Natural killer cell treated with Interleukin-12 subunit alpha and Interleukin-12 subunit beta and Interleukin-15 and Interleukin-18, amount 100 ng/mL, for 72 hours (primary cell): ENCODE measurements at places on chromosomes 16 and 17.

- DNase-seq: no peak
Measured at GRCh38 chr17:34248511-34249024, 6.5 kb upstream of the CCL2 start.

DNA sequence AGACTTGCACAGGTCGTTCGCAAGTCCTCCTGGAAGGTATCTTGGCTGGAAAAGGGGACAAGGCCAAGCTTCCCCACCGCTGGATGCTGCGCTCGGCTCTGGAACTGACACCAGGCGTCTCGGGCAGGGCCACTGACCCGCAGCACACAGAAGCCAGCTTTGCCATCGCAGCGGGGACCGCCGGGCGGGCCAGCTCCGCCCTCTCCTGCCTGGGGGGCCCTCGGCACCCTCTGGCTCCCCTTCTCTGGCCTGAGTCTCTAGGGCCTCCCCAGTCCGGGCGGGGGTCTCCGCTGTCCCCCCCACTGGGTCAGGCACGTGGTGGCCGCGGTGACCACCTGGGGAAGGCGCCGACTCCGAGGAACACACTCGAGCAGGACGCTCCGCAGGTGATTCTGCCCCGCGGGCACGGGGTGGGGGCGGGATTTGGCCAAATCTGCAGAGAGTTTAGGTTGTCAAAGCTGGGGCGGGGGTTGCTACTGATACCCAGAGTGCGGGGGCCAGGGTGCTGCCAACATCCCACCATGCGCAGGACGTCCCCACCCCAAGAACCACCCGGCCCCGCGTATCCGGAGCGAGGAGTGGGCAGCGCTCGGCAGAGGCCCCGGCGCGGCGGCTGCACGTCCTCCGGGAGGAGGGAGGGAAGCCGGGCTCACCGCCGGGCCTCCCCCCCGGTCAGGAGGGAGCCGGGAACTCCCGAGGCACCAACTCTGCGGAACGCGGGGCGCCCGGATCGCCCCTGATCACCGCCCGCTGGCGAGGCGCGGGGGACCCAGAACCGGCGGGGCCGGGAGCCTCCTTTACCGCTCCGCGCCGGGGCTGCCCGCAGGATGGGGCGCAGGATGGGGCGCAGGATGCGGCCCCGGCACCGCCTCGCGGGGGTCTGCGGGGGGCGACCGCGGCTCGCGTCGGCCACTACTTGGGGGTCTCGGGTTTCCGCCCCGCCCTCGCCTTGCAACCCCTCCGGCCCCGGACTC is 744 bp upstream of the METRNL start:
- DNase-seq: no peak

- DNase-seq: no peak
Measured at GRCh38 chr16:53078765-53079485, 24.1 kb downstream of the CHD9 start.

DNA sequence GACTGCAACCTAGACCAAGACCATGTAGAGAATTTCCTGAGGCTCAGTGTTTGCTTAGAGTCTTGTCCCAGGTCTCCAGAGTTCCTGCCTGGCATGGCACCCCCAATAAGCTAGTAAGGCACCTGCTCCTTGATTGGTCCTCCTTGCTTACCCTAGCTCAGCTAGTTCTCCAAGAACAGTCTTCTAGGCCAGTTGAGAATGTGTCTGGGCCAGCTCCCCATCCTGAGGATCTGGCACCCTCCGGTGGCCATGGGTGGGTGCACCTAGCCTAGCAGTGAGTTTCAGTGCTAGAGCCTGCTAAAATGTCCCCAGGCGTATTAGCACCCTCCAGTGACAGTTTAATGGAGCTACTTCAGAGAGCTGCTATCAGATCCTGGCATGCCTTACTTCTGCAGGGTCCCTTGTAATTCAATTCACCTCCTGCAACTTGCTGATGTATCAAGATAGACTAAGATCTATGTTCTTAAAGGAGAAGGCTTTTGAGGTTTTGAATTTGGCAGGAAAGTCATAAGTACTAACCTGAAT is 44.4 kb upstream of the MED13 start:
- no peak for DNase-seq

- DNase-seq: no peak
Measured at GRCh38 chr16:75108792-75109731, 7.5 kb downstream of the LDHD start.

- DNase-seq: no peak
Measured at GRCh38 chr17:82838386-82839063, 1.3 kb downstream of the ZNF750 start.

DNA sequence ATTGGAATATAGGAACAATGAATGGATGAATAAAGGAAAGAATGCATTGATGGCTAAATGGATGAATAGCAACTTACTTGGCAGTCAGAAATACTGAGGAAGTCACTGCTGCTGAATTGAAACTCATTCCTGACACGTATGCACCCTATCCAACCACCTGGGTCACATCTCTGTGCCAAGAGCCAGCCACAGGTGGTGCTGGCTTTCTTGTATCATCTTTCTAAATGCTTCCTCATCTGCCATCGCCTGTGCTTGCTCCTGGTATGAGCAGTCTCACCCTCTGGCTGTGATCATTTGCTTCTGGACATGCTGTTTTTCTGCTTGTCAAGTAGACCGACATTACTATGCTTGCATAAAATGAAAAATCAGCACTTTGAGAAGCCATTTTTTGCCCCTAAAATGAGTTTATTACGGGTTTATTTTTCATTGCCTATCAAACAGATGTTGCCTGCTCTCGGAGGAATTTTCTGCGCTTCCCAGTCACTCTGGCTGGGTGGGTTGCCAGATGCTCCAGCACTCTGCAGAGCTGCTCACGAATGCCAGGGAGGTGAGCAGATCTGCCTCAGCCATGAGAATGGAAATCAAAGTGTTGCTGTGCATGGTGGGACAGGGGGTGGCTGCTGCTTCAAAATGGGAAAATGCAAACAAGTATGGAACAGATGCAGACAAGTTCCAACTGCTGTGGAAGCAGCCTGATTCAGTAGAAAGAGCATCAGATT is 1349.6 kb upstream of the CDH8 start:
- DNase-seq: no peak

- DNase-seq: no peak
Measured at GRCh38 chr17:13016881-13017654, 759 bp downstream of the ELAC2 start.

DNA sequence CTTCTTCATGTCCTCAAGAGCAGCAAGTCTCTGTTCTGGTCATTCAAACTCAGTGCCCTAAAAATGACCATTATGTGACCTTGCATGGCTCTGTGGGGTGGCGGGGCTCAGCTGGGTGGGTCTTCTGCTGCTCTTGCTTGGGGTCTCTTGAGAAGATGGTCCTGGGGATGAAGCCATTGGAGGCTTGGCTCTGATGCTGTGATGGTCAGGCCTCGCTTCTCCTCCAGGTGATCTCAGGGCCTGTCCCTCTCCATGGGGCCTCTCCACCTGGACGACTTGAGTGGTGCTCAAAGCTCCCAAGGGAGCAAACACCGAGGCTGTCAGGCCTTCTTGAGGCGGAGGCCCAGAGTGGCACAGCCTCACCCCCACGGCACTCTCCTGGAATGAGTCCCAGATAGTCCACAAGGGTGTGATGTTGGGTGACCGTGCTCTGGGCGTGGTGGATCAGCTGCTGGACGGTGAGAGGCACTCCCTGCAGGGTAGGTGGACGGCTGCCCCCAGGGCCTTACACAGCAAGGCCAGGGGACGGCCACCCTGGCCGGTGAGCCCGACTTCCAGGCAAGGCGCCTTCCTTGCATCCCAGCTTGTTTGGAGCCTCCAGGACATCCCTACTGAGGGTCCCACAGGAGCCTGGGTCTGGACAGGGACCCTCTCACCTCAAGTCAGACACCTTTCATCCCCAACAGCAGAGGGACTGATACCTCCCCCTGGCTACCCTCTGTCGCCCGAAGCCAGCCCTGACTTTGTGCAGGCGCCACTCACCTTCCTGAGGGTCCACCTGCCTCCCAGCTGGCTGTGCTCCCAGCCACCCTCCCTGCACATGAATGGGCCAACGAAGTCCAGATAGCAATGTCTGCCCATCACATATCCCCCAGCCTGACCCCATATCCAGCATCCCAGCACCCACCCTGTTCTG is 48.7 kb downstream of the USP22 start:
- DNase-seq: peak; percentile 40

GRCh38 chr17:31550389-31551056 is 159.0 kb downstream of the RAB11FIP4 start:
- DNase-seq: no peak

- no peak for DNase-seq
Measured at GRCh38 chr17:39747745-39748144, 10.0 kb downstream of the GRB7 start.

DNA sequence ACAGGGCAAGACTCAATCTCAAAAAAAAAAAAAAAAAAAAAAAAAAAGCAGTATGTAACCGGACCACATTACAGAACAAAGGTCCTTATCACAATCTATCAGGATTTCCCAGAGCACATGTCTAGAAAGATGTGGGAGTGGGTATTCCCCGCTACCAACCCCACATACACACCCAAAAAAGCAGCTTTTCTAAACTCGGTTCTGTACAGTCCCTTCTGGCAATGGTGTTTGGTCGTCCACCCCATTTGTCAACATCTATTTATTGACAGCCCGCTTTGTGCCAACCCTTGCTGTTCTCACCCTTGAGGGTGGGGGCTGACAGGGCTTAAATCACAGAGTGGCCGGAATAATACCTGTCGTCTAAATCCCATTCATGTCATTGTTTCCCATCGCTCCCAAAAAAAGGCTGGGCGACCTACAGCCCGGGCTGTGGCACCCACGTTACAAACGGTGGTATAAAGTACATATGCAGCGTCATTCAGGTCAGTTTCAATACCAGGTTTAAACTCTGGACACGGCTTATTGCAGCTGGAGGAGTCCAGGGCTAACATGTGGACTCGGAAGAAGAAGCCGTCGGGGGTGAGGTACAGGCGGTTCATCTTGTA is 3.6 kb downstream of the C17orf58 start:
- DNase-seq: no peak

DNA sequence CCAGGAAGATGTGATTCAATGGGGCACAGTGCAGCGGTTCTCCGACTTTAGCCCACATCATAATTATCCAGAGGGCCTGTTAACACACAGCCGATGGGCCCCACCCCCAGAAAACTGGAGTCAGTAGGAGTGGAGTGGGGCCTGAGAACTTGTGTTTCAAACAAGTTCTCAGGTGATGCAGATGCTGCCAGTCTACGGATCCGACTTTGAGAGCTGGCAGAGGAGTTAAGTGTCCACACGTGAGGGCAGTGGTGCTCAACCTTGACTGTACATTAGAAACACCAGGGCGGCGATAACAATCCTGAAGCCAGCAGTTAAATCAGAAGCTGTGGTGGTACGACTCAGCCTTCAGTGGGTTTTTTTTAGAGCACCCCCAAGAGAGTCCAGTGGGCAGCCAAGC is 75.0 kb downstream of the GPRC5B start:
- DNase-seq: no peak

DNA sequence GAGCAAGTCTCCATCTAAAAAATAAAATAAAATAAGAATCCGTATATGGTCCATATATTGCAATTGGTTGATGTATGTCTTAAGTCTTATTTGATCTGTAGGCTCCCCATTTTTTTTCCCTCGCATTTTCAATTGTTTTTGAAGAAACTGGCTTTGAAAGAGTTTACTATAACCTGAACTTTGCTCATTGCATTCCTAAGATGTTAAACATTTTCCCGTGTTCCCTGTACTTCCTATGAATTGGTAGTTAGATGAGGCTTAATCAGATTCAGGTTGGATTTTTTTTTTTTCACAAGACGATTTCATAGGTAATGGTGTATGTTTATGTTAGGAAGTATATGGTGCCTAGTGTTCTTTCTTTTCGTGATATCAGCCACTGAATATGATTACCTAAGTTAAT is 3.3 kb downstream of the LRRC36 start:
- DNase-seq: no peak

GRCh38 chr17:52147872-52148271 is 10.6 kb downstream of the CA10 start:
- no peak for DNase-seq

- no peak for DNase-seq
Measured at GRCh38 chr16:1333149-1333812, at the start of gene BAIAP3. Gene BAIAP3, plus strand, starts transcription at chr16:1333645. Its CDS starts 4,905 bp downstream, at chr16:1338550.

- DNase-seq: no peak
Measured at GRCh38 chr17:81039096-81039495, 4.1 kb downstream of the BAIAP2 start.

- DNase-seq: no peak
Measured at GRCh38 chr16:459761-460160, 34.3 kb downstream of the RAB11FIP3 start.

DNA sequence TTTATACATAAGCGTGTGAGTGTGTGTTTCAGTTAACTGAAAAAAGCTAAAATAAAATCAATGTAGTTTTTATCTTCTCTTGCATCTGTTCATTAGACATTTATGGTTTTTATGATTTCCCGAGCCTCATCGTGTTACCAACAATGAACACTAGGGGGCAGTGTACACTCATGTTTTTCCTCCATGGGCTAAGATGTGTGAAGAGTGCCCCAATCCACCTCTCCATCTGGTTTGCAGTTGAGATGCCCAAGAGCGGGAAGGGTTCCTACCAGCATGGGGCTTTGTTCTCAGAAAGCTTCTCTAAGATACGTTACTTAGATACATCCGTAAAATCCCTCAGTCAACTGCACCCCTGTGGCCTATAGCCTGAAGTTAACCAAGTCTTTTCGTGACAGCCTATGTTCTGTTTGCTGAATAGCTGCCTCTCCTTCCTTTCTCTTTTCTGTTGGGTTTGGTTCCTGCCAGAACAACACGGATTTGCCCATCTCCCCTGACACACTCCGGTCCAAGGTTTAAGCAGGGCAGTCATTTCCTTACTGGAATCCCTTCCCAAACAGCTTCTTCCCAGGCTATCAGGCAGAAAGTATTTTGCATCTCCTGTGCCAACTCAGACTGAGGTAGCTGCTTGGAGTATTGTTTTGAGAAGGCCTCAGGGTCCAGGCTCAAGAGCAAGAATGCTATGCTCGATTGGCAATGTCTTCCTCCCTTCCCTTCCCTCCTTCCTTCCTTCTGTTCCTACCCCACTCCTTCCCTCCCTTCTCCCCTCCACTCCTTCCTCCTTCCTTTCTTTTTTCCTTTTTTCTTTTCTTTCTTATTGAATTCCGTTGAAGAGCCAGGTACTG is 12.9 kb upstream of the ELAC2 start:
- DNase-seq: peak; percentile 64

DNA sequence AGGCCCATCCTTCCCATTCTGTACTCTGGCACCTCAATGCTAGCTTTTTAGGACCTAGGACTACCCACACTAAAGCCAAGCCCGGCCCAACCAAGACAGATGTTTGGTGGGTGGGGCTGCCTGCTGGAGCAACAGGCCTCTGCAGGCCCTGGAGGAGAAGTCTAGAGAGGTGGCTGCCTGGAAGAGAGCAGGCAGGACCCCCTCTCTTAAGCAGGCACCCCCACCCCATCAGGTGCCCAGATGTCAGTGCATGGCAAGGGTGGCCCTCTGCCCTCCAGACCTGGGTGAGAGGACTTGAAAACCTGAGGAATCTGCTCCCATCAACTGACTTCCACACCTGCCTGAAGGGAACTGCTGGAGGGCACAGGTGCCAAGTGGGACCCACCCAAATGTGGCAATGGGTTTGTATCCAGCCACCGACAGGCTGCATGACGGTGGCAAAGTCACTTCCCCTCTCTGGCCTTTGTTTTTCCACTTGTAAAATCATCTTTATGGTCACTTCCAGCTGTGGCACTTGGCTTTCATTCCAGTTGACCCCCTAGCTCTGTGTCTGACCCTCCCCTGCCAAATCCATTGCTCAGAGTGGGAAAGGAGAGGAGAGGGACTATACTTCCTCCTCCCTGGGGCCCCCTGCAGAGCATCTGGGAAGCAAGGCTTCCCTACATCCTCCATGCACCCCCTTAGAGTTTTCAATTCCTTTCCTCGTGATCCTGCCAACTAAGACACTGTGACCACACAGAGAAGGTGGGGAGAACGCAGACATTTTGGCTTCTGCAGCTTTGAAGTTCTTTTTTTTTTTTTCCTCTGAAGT is 1.7 kb upstream of the STAT5A start:
- DNase-seq: no peak

GRCh38 chr16:58502217-58502921 is 2.4 kb downstream of the NDRG4 start:
- DNase-seq: no peak
